ENCODE measurements at places on chromosomes 6 and 20.

- DNase-seq, result no peak
These were observed 86.1 kb upstream of the STMND1 start for GRCh38 chr6:17015551-17016381.

GRCh38 chr20:3342766-3343165, 64.7 kb downstream of the DNAAF9 start:
- DNase-seq, result no peak

- DNase-seq, result no peak
These were observed 36.0 kb upstream of the TCP11 start for GRCh38 chr6:35177157-35177556.

GRCh38 chr6:72522735-72523141, 99.1 kb upstream of the KCNQ5 start:
- DNase-seq, result no peak

- no peak for DNase-seq
These were observed 15.3 kb downstream of the POLR1C start for GRCh38 chr6:43532201-43532600.

- DNase-seq, result no peak
These were observed 204.8 kb downstream of the ADGB start for GRCh38 chr6:146803601-146804000.

GRCh38 chr6:44161997-44162338, 3.3 kb downstream of the CAPN11 start:
- DNase-seq, result no peak

Measured in DMS 273 treated with DMSO at 0.1 percent for 48 hours (cell line).